ENCODE measurements at places on chromosomes 6 and 20.

DNA sequence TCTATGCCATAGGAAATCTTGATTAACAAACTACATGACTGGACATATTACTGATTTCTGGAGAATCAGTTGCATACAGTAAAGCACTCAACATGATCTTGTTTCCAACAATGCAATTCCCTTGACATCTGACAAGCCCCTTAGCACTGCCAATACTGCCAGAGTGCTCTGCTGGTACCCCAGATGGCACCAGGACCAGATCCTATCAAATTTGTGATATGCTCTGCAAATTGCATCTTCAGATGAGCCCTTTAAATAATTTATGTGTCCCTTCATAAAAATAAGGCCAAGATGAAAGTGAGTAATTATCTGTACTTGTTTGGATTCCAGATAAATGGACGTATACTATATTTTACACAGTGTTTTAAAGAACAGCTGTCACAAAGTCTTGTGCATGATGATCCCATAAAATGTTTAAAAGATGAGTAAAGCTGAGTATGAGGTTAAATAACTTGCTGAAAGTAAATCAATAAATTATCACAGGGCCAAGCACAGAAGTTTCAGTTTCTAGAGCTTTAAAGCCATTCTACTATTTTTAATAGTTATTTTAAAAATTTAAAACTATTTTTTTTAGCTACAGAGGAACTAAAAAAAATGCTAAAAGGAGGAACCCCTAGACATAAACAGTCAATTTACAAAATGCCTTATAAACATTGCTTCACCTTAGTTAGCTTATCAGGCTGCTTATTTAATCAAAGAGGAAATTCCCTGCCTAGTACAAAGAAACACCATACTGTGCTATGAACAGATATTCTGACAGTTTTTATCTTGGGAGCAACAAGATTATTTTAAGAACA, 42.1 kb downstream of the NUDT3 start:
- DNase-seq, result peak; percentile 43

GRCh38 chr6:11409371-11409770, 128.2 kb upstream of the TMEM170B start:
- no peak for DNase-seq

- DNase-seq, result no peak
These were observed 27.2 kb downstream of the ARHGAP40 start for GRCh38 chr20:38628580-38629470.

DNA sequence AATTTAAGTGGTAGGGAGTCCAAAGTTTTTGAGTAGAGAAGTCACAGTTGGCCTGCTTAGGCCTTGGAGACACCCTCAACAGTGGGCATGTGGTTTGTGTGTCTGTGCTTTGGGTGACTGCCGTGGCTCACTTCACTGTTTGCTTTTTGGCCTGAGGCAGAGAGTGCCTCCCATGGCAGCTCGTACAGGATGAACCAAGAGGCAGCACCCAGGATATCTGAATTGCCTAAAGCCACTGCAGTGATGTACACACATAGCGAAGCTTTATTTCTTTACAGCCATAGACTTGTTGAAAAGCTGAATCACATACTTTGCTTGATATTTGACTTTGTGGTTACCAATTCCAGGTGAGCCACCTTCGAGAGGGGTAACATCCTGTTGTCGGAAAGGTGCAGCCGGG, 21.6 kb downstream of the RREB1 start:
- DNase-seq, result no peak

DNA sequence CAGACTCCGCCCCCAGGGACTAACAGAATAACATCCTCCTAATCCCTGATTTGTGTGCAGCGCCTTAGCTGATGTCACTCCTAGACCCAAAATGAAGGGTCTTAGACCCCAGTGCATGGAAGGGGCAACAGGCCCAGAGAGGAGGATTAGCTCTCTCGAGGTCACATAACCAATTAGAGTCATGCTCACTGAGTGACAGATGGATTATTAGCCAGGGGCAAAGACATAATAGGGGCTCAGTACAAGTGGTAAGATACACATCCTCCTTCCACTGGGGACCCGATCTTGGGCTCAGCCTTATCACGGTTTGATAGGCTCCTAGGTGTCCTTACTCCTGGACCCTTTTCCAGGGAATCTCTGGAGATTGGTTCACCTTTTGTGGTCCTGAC, 858 bp downstream of the TP53INP2 start:
- DNase-seq, result no peak

DNA sequence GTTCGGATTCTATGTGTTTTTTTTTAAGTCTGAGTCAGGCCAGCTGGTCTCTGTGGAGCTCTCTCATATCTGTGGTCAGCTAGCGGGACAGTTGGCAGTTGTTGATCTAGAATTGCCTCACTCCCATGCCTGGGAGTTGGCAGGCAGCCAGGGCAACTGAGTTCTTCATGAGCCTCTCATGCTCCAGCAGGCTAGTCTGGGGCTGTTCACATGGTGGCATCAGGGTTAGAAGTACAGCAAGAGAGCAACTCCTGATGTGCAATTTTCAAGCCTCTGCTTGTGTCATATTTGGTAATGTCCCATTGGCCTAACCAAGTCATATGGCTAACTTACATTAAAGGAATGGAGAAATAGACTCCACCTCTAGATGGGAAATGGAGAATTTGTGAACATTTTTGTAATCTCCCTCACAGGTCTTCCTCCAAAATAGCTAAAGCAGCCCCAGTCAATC, 6.7 kb upstream of the IFT52 start:
- DNase-seq, result peak; percentile 25

DNA sequence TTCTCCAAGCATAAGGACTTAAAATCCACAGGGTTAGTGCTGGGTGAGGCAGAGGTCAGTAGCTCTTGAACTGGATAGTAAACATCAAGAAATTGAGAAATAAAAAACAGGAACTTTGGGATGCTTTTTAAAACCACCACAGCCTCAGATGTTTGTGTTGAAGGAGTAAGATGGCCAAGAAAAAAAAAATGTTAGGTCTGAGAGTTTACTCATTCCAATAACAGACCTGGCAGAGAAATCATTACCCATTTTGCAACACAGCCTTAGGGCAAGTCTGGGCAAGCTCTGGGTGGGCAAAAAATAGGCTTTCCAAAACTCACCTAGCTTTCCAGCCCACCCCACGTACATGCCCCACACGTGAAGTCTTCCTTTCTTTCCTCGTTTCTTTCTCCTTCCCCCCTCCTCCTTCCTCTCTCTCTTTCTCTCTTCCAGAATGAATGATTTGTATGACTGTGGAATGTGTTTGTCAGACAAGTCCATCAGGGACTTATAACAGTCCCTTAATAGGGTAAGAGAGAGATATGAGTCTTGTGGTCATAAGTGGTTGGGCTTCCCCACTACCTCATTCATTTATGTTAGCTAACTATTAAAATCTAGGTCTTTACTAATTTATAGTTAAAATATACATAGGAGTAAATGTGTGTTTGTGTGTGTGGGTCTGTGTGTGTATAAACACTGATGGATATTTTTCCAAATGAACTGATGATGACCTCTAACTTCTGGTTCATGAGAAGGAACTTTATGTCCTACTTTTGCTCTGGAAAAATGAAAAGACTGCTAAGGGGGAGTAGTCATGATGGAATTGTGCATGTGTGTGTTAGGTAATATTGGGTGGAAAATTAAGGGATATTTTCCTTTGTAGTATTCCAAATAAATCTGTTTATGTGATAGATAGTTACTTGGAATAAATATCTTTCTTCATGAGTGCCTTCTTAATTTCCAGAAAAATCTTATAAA, 18.0 kb upstream of the DSE start:
- DNase-seq, result no peak

GRCh38 chr20:20518263-20518662, 150.4 kb downstream of the INSM1 start:
- no peak for DNase-seq

DNA sequence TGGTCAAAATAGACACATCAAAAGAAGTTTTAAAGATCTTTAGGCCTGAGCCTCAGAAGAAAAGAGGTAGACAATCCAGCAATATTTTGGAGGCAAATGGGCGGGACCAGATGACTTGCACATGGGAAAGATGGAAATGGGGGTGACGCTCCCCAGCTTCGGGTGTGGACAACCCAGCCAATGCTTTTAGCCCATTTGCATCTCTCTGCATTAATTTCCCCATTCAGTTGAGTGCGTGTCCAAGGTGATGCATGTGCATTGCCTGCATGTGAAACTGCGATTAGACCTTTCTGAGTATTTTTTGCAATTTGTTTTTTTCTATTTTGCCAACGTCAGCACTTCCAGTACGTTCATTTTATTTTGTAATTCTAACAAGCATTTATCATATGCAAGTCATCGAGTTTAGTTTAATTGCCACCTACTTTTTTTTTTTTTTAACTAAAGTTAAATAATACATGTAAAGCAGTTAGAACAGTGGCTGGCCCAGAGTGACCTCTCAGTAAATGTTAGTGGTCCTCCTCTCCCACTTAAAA, 24.2 kb downstream of the PDRG1 start:
- no peak for DNase-seq

DNA sequence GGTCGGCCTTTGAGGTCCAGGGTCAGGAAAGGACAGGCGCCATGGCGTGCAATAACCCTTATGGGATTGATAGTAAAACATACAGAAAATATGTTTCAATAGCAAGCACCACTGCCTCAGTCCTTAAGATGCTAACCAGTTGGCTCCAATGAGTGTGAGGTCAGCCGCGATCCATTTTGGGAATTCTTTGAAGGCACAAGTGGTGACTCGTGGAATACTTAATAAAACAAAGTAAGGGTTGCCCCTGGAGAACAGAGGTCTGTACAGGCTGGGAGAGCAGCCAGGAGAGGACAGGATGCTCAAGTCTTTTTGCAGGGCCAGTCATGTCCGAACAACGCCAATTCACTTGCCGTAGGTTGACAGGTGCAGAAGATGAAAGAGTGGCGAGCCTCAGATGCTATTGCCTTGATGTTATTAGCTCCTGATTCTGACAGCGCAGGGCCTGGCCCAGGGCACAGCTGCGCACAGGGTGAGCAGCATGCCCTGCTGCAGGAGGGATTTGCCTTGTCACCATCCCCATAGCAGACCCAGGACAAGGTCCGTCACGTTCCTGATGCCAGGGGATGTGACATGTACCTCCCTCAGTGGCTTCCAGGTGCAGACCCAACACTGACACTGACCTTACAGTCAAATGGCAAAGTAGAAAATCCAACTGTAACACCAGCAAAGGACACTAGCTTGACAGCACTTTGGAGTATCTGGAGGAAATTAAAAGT, 21.8 kb downstream of the SYNDIG1 start:
- no peak for DNase-seq

- no peak for DNase-seq
These were observed 2.4 kb downstream of the MDGA1 start for GRCh38 chr6:37695273-37695672.
